Breast epithelium (tissue), 4 donors: ENCODE measurements at places on chromosomes 11 and 22. TPM values are rescaled to one million over a fixed set of nuclear protein-coding genes. Genes with fewer than 3 reads are reported as not detected.

The SPDYC gene
- total RNA-seq = not detected

DNA sequence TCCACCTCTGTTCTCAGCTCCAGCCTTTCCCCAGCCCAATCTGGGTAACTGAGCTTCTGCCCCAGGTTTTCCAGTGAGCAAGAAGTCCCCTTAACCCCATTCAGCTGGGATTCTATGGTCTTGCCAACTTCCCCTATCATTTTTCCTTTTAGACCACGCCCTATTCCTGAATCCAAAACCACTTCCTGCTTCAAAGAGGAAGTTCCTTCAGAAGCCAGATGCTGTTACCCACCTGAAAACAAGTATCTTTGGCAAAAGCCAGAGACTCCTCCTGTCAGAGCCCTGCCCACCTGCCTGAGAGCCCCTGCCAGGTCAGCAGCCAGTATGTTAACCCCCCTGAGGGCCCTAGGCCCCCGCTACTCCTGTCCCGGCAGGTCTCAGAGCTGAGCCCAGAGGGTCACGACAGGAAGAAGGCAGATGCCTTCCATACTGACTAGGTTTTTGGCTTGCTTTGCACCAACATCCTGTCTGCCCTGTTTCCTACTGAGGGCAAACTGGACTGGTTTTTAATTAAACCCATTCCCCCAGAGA, 20.3 kb upstream of the MICAL2 start:
- peak overlapping the region; percentile 80 for H3K27ac ChIP-seq
- H3K4me3 ChIP-seq = no peak overlapping the region
- peak; percentile 56 for DNase-seq
- no peaks in the 10 kb centered on the region for H3K27me3 ChIP-seq

The TP53I11 gene
- total RNA-seq = 75.7 TPM

DNA sequence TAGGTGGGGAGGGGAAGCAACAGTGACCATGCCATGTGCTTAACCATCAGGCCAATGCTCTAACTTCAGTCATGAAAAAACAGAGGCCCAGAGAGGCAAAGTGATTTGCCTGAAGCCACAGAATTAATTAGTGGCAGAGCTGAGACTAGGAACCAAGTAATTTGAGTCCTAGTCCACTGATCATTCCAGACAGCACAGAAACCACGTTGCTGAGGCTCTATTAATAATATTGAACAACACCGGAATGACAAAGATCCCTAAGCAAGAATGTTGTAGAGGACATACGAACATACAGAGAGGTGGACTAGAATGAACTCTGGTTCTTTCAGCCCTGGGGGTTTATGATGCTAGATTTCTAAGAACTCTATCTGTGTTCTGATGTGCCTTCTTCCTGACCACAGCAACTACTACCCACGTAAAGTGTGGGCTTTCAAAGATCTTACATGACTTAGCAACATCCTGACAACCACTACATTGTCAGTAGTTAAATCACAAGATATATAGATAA, 92.3 kb downstream of the GAB2 start:
- no peaks in the 10 kb centered on the region for H3K36me3 ChIP-seq
- DNase-seq = no peak
- no peaks in the 10 kb centered on the region for H3K4me1 ChIP-seq
- no peak overlapping the region for H3K4me3 ChIP-seq
- H3K27me3 ChIP-seq = no peaks in the 10 kb centered on the region

GRCh38 chr11:23620617-23621016, 760.3 kb upstream of the CCDC179 start:
- no peaks in the 10 kb centered on the region for H3K4me1 ChIP-seq
- H3K27ac ChIP-seq = no peak overlapping the region
- H3K27me3 ChIP-seq = no peaks in the 10 kb centered on the region
- no peaks in the 10 kb centered on the region for H3K36me3 ChIP-seq
- no peak overlapping the region for H3K4me3 ChIP-seq

- no peaks in the 10 kb centered on the region for H3K27me3 ChIP-seq
- H3K27ac ChIP-seq = peak overlapping the region; percentile 36
- no peak overlapping the region for H3K4me3 ChIP-seq
- no peaks in the 10 kb centered on the region for H3K36me3 ChIP-seq
- no peaks in the 10 kb centered on the region for H3K4me1 ChIP-seq
- DNase-seq = no peak
Observed at GRCh38 chr22:42376711-42377554, 55.3 kb downstream of the NFAM1 start.

- H3K36me3 ChIP-seq = no peaks in the 10 kb centered on the region
- H3K27ac ChIP-seq = no peak overlapping the region
- no peaks in the 10 kb centered on the region for H3K4me1 ChIP-seq
- no peaks in the 10 kb centered on the region for H3K27me3 ChIP-seq
- no peak for DNase-seq
Observed at GRCh38 chr22:41823797-41824196, 9.1 kb upstream of the SREBF2 start.

- no peaks in the 10 kb centered on the region for H3K27me3 ChIP-seq
- no peak for DNase-seq
- peaks cover 6% of the 10 kb centered on the region for H3K4me1 ChIP-seq
- no peak overlapping the region for H3K4me3 ChIP-seq
- no peaks in the 10 kb centered on the region for H3K36me3 ChIP-seq
- peak overlapping the region; percentile 98 for H3K27ac ChIP-seq
Observed at GRCh38 chr22:31289344-31289743, 2.9 kb downstream of the PIK3IP1 start.

DNA sequence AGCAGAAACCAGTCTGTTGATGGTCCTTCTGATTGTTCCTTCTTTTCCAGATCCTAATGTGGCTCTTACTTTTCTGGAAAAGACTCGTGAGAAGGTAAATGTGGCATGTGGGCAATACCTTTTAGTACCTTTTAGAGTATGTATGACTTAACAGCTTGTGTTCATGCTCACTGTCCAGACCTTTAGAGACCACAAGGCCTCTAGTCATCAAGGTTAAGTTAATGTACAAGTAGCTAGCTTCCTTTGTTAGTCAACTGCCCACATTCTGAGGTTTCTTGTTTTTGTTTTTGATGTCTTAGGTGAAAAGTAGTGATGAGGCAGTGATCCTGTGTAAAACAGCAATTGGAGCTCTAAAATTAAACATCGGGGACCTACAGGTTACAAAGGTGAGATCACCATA, 7.6 kb downstream of the PSMD13 start:
- H3K4me3 ChIP-seq = no peak overlapping the region
- no peaks in the 10 kb centered on the region for H3K27me3 ChIP-seq
- peaks cover 10% of the 10 kb centered on the region for H3K36me3 ChIP-seq
- H3K27ac ChIP-seq = no peak overlapping the region
- H3K4me1 ChIP-seq = no peaks in the 10 kb centered on the region
- DNase-seq = no peak

The MDK gene
- 54.7 TPM for total RNA-seq

The ZC3H7B gene
- total RNA-seq = 32.2 TPM

The SLC22A25 gene
- total RNA-seq = not detected

The HORMAD2 gene
- not detected for total RNA-seq

The OR2D2 gene
- total RNA-seq = not detected

- H3K4me3 ChIP-seq = no peak overlapping the region
- DNase-seq = no peak
- H3K36me3 ChIP-seq = no peaks in the 10 kb centered on the region
- H3K27me3 ChIP-seq = no peaks in the 10 kb centered on the region
Observed at GRCh38 chr22:43228330-43228729, 41.4 kb upstream of the TTLL12 start.

The VSIG10L2 gene
- total RNA-seq = not detected

GRCh38 chr11:34805937-34806336, 110.2 kb downstream of the APIP start:
- no peaks in the 10 kb centered on the region for H3K36me3 ChIP-seq
- no peak for DNase-seq
- H3K4me3 ChIP-seq = no peak overlapping the region
- H3K27ac ChIP-seq = no peak overlapping the region

The ADSL gene
- 66.6 TPM for total RNA-seq

- DNase-seq = no peak
- peaks cover under 1% of the 10 kb centered on the region for H3K4me1 ChIP-seq
- no peak overlapping the region for H3K27ac ChIP-seq
- no peaks in the 10 kb centered on the region for H3K27me3 ChIP-seq
Observed at GRCh38 chr11:75383246-75383645, 16.1 kb upstream of the RPS3 start.

- no peak overlapping the region for H3K27ac ChIP-seq
- H3K4me3 ChIP-seq = no peak overlapping the region
- no peaks in the 10 kb centered on the region for H3K36me3 ChIP-seq
- DNase-seq = no peak
Observed at GRCh38 chr11:126888115-126888712, 112.4 kb downstream of the KIRREL3 start.

The KCNJ4 gene
- total RNA-seq = not detected

DNA sequence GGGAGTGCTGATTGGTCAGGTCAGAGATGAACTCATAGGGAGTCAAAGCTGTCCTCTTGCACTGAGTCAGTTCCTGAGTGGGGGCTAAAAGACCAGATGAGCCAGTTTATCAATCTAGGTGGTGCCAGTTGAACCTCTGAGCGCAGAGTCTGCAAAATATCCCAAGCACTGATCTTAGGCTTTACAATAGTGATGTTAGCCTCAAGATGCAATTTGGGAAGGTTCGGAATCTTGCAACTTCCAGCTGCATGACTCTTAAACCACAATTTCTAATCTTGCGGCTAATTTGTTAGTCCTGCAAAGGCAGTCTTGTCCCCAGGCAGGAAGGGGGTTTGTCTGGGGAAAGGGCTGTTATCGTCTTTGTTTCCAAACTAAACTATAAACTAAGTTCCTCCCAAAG, 92.3 kb upstream of the PARVA start:
- H3K4me1 ChIP-seq = no peaks in the 10 kb centered on the region
- no peak overlapping the region for H3K27ac ChIP-seq
- no peaks in the 10 kb centered on the region for H3K27me3 ChIP-seq
- no peak overlapping the region for H3K4me3 ChIP-seq

- H3K27me3 ChIP-seq = no peaks in the 10 kb centered on the region
- no peaks in the 10 kb centered on the region for H3K36me3 ChIP-seq
- no peak for DNase-seq
Observed at GRCh38 chr11:14775897-14776296, 116.1 kb downstream of the CYP2R1 start.

DNA sequence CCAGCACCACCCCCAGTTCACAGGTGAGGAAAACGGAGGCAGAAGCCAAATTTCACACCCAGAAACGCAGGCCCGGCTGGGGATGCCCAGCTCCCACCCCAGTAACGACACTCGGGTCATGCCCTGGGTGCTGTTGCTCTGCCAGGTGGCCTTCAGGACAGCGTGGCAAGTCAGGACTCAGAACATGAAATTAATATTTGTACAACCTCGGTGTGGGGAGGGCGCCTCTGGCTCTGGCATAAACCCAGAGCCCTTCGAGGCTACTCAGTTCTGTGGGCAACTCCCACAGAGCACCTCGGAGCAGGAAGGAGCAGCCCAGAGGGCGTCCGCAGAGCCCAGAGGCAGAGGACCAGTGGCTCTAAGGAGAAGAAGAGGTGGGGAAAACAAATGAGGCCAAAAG, 71.6 kb downstream of the CELSR1 start:
- no peaks in the 10 kb centered on the region for H3K36me3 ChIP-seq
- H3K27ac ChIP-seq = peak overlapping the region; percentile 58

The SLC17A6 gene
- total RNA-seq = not detected

GRCh38 chr11:19071255-19071654, 10.7 kb upstream of the MRGPRX2 start:
- H3K27ac ChIP-seq = no peak overlapping the region
- peak; percentile 29 for DNase-seq
- H3K4me1 ChIP-seq = no peaks in the 10 kb centered on the region
- no peaks in the 10 kb centered on the region for H3K36me3 ChIP-seq

- no peaks in the 10 kb centered on the region for H3K36me3 ChIP-seq
- DNase-seq = no peak
- peak overlapping the region; percentile 81 for H3K27ac ChIP-seq
- H3K4me1 ChIP-seq = no peaks in the 10 kb centered on the region
- peak overlapping the region; percentile 25 for H3K4me3 ChIP-seq
Observed at GRCh38 chr11:2708151-2708581, 8.4 kb upstream of the KCNQ1OT1 start.

The MN1 gene
- total RNA-seq = 2.0 TPM

The SSTR3 gene
- total RNA-seq = not detected

The SHANK3 gene
- 28.8 TPM for total RNA-seq

The OR5A1 gene
- total RNA-seq = not detected

The LRRC10B gene
- total RNA-seq = 1.5 TPM

The OR8D1 gene
- not detected for total RNA-seq

The SYCE3 gene
- not detected for total RNA-seq

The ANO5 gene
- total RNA-seq = 4.2 TPM

- H3K4me3 ChIP-seq = no peak overlapping the region
- H3K36me3 ChIP-seq = no peaks in the 10 kb centered on the region
- H3K27ac ChIP-seq = no peak overlapping the region
- H3K4me1 ChIP-seq = no peaks in the 10 kb centered on the region
- no peaks in the 10 kb centered on the region for H3K27me3 ChIP-seq
- DNase-seq = no peak
Observed at GRCh38 chr11:90661233-90661632, 438.4 kb upstream of the CHORDC1 start.

The VSIG2 gene
- total RNA-seq = not detected

The UPK2 gene
- total RNA-seq = not detected

The SIK2 gene
- 19.0 TPM for total RNA-seq

DNA sequence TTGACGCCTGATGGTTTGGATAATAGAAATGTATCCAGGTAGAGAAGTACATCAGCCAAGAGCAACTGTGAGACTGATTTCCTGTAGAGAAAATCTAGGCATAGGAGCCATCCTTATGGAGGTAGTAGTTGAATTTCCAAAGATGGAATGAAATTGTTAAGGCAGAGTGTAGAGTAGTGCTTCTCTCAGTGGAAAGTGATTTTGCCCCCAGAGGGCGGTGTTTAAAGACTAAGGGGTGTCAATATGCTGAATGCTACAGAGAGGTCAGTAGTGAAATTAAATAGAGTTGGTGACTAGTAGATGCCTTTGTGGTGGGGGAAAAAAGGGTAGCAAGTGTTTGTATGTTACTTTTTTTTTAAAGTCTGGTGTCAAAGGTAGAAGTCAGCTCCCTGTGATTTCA, 54.5 kb downstream of the TRIM44 start:
- H3K36me3 ChIP-seq = no peaks in the 10 kb centered on the region
- H3K4me3 ChIP-seq = no peak overlapping the region
- H3K4me1 ChIP-seq = no peaks in the 10 kb centered on the region
- no peaks in the 10 kb centered on the region for H3K27me3 ChIP-seq
- DNase-seq = no peak

DNA sequence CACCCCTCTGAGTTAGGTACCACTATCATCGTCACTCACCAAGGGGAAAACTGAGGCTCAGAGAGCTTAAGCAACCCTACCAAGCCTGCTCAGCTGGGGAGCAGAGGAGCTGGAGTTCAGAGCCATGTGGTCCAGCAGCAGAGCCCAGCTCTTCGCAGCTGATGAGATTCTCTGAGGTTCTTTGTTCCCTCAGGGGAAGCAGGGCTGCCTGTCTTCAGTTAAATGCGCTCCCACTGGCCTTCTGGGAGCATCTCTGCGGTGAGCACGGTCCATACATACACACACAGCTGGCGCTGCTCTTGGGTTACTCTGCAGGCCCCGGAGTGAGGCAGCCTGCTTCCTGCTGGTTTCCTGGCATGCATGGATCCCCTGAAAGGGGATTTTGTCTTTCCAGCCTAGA, 5.2 kb upstream of the PTGDR2 start:
- H3K27me3 ChIP-seq = no peaks in the 10 kb centered on the region
- no peak overlapping the region for H3K4me3 ChIP-seq
- H3K4me1 ChIP-seq = no peaks in the 10 kb centered on the region
- no peaks in the 10 kb centered on the region for H3K36me3 ChIP-seq

- H3K36me3 ChIP-seq = no peaks in the 10 kb centered on the region
- no peak overlapping the region for H3K4me3 ChIP-seq
- H3K27me3 ChIP-seq = no peaks in the 10 kb centered on the region
- no peaks in the 10 kb centered on the region for H3K4me1 ChIP-seq
- H3K27ac ChIP-seq = peak overlapping the region; percentile 62
Observed at GRCh38 chr22:41216984-41217383, 11.9 kb downstream of the L3MBTL2 start.

The ZNF280B gene
- 0.44 TPM for total RNA-seq
